T-helper 1 cell (primary cell): ENCODE measurements at places on chromosomes 12 and 14.

GRCh38 chr12:92756898-92757596, 54.3 kb downstream of the PLEKHG7 start:
- DNase-seq: no peak

DNA sequence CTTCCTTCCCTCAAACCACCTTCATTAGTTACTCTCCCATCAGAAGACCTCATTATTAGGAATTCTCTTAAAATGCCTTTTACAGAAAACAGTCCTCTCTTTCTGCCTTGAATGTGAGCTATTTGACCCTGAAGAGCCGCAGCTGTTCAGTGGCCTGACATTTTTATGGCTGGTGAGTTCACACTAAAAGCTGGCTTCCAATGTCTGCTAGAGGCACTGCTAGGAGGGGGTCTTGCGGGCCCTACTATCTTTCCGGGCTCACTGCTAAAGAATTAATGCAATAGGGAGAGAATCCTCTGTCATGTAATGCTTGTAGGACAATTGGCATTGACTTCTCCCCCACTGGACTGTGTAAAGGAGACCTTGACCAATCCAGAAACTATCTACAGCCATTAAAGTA, 87.7 kb downstream of the GPR135 start:
- no peak for DNase-seq

- DNase-seq: no peak
Measured at GRCh38 chr12:109199324-109199723, 82.9 kb downstream of the ACACB start.

- DNase-seq: no peak
Measured at GRCh38 chr12:71060426-71060825, 97.4 kb downstream of the TSPAN8 start.
